ENCODE measurements at places on chromosomes 6 and 20. TPM values are rescaled to one million over a fixed set of nuclear protein-coding genes. Genes with fewer than 3 reads are reported as not detected.

SLC17A2 gene
- not detected for total RNA-seq

GPLD1 gene
- total RNA-seq: 0.98 TPM

SLC2A10 gene
- 29.1 TPM for total RNA-seq

MEI4 gene
- not detected for total RNA-seq

GRCh38 chr6:83192456-83192855, 609 bp downstream of the PGM3 start:
- no peak for DNase-seq

DNA sequence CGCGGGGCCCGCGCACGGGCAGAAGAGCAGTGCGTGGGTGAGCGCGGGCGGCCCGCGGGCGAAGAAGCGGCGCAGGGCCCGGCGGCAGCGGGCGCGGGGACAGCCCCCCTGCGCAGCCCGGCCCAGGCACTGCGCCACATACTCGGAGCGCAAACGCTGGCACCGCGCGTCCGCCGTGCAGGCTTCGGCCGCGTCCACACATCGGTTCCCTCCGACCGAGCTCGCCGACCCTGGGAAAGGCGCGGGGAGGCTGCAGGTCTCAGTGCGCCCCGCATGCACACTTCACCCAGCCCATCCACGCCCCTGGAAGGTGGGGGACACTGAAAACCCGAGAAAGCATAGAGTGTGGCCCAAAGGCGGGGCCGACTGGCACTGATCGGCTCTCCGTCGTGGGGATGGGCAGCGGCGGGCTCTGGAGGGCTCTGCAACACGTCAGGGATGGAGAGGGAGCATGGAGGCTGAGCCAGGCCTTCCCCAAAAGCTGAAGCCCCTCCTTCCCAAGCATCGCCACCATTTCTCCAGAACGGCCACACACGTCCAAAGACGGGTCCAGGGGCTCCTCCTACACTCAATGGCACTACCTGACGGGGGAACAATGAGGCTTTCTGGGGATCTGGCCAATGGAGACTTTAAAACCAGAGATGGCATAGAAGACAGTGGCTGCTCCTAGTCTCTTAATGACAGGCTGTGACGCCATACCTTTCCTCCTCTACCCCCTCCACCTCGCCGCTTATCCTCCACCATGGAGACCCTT, 2.0 kb downstream of the GFRA4 start:
- no peak for DNase-seq

DNA sequence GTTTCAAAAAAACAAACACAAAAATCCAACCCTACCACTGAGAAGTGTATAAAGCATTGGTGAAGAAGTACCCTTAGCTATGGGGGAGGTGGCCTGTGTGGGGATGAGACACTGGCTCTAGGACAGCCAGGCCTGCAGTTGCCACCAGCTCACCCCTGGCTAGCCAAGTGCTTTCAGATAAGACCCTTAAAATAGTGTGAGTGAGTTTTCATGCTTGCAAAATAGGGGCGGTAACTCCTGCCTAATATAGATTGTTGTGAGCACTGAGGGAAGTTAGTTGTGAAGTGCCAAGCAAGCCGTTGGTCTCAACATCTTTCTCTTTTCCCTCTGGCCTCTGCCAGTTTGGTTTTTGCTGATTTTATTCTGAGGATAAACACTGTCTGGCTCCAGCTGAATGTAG, 11.3 kb downstream of the PPP1R3G start:
- no peak for DNase-seq

GRCh38 chr6:129486327-129486726, 223.7 kb downstream of the ARHGAP18 start:
- DNase-seq: no peak

- no peak for DNase-seq
Observed at GRCh38 chr6:128380891-128381290, 139.5 kb downstream of the PTPRK start.

DNA sequence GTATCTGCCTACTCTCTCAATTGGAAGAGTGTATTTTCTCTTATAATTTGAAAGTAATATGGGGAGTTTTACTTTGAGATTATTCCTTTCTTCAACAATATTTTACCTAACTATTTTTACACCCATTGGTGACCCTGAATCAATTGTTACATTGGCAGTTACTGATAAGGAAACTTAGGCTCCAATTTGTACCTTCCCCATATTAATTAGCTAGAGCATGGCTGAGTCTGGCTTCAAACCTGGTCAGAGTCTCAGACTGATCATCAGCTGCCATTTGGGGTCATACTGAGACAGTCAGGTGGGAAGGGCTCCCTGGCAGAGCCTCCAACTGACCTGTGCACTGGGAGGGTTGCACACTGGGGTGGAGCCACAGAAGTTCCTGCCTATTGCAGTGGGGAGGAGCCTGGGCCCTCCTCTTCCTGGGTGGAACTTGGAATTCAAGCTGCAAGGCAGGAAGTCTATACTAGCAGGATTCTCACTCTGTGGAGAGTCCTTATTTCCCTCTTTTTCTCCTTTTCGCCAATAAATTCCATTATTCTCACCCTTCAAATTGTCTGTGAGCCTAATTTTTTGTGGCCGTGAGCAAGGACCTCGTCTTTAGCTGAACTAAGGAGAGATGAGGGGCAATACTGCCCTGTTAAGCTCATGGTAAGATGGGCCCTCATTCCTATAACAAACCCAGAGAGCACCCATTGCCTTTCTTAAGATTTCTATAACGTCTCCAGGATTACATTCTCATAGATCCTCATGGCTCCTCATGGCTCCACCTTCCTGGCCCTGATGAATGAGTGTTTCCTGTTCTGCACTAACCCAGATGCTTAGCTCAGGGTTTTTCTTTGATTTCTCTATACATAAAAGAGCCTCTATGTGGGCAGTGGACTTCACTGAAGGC, 285.1 kb downstream of the ADGB start:
- DNase-seq: peak; percentile 21

Data from left colon (tissue), 2 donors.